ENCODE measurements at places on chromosomes 5 and 9. TPM values are rescaled to one million over a fixed set of nuclear protein-coding genes. Genes with fewer than 3 reads are reported as not detected.

GRCh38 chr5:57791875-57792274, 309.3 kb upstream of the ACTBL2 start:
- DNase-seq = no peak

DNA sequence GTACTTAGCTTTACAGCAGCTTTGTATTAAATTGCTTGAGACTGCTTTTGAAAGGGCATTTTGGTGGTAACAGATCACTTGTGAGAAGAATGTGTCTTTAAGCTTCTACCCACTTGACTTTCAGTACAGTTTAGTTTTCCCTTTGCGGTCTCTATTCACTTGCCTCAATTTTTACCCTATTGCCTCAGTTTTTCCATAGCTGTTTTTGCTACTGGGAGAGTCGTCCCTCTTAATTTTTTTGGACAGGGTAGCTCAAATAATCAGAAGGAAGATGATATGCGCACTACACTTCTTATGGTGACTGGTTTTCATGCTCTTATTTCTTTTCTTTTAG, 18.8 kb downstream of the UGCG start:
- no peak for DNase-seq

Gene IL4
- not detected for total RNA-seq

Gene ARSI
- total RNA-seq = 16.8 TPM

DNA sequence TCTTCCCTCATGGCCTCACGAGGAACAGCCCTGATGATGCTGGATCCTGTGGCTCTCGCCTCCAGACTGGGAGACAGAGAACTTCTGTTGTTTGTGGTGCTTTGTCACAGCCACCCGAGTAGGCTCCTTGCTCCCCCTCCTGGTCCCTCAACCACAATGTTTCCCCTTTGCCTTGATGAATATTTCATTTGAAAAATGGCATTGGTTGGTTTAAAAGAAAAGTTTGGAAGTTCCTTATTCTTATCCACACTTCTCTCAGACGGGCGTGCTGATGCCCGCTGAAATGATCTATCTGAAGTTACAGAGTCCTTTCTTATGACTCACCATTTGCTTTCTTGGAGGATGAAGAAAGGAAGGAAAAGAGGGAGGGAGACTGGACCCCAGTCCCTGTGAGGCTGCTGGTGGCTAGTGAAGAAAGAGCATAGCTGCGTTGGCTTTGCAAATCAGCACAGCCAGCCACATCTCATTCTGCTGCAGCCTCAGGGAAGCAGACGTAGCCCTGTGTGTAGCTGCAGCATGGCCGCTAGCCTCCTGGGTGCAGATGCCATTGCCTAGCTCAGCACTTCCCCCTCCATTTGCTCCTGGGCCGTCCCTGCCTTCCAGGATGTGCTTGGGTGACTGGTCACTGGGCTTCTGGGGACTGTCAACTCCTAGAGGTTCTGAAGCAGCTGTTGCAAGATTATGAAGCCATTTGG, 185.9 kb downstream of the ERCC6L2 start:
- DNase-seq = no peak
